Stimulated activated CD4-positive, alpha-beta T cell treated with anti-CD3 and anti-CD28 coated beads, Interleukin-15, amount 100 ng/mL, for 48 hours (primary cell): ENCODE measurements at places on chromosomes 1 and 21.

DNA sequence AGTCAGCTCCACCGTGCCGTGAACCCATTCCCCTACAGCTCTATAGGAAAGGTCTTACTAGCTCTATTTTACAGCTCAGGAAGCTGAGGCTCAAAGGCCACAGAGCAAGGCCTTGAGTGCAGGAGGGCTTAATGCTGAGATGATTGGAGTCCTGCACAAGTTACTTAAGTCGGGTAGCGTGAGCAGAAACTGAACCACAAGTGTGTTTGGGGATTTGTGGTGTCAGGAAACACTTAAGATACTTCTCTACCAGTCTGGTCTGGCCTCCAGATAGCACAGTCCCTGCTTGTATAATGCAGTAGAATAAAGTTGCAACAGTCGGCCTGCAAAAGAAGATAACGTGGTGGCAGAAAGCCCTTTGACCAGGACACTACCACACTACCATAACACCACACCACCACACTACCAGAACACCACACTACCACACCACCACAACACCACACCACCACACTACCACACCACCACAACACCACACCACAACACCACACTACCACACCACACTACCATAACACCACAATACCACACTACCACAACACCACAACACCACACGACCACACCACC lies 118.1 kb downstream of the SPSB1 start:
- DNase-seq, result no peak

GRCh38 chr1:111615870-111616715 lies 3.5 kb upstream of the RAP1A start:
- no peak for DNase-seq

DNA sequence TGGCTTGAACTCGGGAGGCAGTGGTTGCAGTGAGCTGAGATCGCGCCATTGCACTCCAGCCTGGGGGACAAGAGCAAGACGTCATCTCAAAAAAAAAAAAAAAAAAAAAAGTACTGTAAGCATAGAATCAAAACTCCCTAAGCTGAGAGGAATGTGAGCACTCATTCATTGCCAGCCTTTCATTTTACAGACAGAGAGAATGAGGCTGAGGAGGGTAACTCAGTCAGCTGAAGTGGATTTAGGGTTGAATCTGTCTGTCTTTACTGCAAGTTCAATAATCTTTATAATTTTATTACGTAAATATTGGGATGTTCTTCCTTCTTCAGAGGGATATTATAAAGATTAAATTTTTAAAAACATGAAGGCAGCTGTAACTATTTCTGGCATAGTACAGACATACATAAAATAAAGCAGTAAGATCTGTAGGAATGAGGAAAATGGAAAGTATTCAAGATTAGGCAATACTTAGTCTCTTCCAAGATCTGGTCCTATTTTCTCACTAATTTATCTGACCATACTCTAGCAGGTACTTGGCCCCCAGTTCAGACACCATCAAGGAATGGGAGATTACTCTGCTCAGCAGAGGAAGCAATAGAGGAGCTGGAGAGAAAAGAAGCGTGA lies 24.1 kb upstream of the MNDA start:
- no peak for DNase-seq

DNA sequence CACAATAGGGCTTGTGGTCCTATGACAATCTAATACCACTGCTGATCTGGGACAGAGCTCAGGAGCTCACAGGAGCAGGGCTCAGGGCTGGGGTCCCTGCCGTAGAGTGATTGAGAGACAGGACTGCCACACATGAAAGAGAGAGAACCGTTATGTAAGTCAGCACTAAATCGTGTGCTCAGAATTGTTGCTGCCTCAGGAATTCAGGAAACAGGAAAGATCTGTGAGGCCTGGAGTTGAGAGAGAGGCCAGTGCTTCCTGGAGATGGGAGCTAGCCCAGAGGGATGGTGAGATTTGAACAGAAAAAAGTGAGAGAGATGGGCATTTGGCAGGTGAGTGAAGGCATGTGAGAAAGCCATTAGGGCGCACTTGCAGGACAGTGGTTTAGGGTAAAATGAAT lies 17.5 kb upstream of the ACBD6 start:
- DNase-seq, result no peak

DNA sequence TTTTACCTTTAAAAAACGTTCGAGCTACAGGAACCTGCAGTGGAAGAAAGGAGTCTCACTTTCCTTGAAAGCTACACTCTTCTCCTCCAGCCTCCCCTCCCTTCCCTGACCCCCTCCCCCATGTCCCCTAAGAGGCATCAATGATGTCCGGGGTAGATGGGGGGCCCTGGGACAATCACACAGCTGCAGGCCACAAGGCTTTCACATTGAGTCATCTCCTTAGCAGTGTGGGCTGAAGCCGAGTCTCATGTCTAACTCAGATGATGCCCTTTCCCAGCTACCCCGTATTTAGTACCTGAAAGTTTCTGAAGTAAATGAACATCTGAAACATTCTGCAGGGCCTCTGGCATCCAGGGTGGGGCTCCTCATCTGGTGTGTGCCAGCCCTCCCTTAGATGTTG lies 6.3 kb upstream of the GPR25 start:
- DNase-seq, result no peak

DNA sequence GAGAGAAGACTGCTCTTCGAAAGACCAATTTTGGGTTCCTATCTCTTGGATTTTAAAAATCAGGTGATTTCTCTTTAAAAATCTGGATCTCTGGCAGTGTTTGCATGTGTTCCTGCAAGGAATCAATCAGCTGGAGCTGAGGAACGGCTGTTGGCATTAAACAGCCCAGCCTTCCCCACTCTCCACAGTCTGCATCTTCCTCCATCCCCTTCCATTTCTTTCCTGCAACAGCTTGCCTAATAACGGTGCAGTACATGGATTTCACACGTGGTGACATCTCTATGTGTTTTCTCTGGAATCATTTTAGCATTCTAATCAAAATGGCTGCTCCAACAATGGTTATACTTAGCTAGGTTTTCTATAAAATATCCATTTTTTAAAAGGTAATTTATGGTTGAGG lies 20.0 kb downstream of the RIPPLY3 start:
- no peak for DNase-seq

- no peak for DNase-seq
Observed at GRCh38 chr1:153122831-153123421, 9.6 kb upstream of the SPRR2F start.

DNA sequence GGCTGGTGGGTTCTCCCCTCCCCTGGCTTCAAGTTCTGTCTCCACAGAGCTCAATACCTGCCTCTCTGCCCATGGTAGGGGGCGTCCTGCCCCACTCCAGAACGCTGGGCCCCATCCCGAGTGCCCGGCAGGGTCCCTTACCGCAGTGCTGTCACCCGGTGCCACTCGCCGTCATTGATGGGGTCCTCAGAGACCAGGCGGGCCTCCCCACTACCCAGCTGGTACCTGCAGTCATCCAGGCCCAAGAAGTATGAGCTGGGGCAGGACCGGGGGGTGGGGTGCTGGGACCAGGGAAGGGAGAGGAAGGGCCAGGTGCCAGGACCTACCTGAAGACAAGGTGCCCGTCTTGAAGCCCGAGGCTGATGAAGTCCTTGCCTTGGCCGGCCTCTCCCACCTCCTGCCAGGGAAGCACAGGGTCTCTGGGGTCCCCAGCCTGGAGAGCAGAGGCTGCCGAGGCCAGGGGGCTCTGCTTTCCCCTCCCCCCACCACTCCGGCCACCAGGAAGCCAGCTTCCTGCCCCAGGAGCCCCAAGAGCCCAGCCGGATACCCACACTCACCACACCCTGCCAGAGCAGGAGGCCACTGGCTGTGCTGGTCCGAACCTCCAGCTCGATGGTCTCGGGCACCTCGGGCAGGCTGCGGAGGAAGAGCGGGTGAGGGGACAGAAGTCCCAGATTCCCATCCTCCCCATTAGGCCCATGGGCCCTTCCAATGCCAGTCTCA lies 12.1 kb downstream of the LDLRAD2 start:
- no peak for DNase-seq

DNA sequence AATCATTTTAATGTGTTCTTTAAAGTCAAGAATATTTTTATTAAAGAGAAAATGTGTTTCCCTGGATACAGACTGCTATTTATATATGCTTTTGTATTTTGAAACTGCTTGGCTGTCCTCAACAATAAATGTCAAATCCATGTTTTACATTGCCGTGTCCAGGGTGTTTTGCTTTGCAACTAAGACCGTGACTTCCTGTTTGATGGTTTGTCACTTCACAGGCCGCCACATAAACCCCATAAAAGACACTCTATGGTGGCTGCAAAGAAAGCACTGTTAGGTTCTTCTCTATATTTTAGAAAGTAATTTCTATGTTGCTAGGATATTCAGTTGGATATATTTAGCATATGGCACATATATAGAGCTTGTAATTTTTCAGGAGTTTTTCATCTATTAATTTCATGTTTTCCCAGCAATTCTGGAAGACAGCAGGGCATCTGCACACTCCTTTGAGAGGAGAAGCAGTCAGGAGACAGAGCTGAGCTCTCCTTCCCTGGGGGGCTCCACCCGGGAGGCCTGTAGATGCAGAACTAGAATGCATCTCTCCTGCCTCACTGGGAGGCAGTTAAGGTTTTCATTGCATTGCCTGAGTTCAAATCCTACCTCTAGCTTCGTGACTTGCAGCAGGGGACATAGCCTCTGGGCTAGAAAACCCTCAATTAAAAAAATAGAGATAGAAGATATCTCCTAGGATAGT lies 33.1 kb downstream of the PRDM2 start:
- DNase-seq, result no peak

- no peak for DNase-seq
Observed at GRCh38 chr1:118479351-118479750, 294.3 kb upstream of the SPAG17 start.

DNA sequence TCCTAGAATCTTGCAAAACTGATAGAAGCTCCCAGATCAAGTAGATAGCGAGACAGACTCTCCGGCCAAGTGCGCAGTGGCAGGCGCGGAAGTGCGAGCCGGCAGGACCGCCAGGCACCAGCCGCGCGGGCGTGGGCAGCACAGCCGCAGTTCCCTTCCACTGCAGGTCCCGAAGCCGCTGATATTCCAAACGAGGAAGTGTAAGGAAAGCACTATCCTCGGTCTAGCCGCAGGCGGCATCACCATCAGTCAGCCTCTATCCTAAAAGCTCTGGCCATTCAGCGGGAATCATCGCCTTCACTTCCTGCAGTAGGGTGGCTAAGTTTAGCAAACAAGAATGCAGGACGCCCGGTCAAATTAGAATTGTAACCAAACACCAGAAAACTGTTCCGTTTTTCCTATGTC lies 710 bp downstream of the GLRX2 start:
- no peak for DNase-seq

- no peak for DNase-seq
Observed at GRCh38 chr21:18387994-18388393, 15.6 kb downstream of the TMPRSS15 start.

DNA sequence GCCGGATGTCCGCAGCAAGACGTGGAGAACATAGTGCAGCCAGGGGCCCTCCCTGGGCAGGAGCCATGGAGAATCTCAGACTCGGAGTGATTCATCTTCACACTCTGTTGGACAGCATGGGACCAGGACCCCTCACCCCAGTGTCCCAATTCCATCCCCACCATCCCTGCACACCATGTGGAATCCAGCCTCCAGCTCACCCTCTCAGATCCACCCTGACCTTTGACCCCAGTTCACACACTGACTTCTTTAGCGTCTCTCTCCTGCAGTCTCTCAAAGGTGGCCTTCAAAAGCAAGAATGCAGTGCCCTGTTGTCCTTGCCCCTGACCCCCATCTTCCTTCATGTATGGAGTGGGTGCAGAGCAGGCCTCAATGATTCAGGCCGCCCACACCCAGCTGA lies 2.1 kb upstream of the TNNI1 start:
- no peak for DNase-seq

GRCh38 chr1:153353226-153353947 lies 4.3 kb upstream of the S100A9 start:
- no peak for DNase-seq

- no peak for DNase-seq
Observed at GRCh38 chr1:159122005-159122621, 45.5 kb upstream of the AIM2 start.

DNA sequence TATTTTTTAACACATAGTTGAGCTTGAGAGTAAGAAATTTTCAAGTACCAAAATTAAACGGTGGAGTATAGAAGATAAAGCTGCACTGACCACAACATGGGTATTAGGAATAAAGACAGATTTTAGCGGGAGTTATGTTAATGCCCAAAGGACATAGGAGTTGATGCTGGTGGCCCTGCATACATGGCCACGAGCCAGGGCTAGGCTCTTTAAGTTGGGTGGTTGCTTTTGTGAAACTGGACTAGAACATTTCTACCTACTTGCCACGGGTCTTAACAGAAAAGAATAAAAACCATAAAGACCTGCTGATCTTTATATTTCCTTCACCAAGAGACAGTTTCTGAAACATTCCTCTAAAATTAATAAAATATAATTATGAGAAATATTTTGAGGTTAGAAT lies 14.9 kb downstream of the EDEM3 start:
- no peak for DNase-seq

GRCh38 chr1:81780705-81781454 lies 19.9 kb upstream of the ADGRL2 start:
- no peak for DNase-seq

- no peak for DNase-seq
Observed at GRCh38 chr1:21916447-21917238, 20.5 kb downstream of the HSPG2 start.

GRCh38 chr1:161491472-161491871 lies 13.8 kb upstream of the FCGR2A start:
- no peak for DNase-seq

DNA sequence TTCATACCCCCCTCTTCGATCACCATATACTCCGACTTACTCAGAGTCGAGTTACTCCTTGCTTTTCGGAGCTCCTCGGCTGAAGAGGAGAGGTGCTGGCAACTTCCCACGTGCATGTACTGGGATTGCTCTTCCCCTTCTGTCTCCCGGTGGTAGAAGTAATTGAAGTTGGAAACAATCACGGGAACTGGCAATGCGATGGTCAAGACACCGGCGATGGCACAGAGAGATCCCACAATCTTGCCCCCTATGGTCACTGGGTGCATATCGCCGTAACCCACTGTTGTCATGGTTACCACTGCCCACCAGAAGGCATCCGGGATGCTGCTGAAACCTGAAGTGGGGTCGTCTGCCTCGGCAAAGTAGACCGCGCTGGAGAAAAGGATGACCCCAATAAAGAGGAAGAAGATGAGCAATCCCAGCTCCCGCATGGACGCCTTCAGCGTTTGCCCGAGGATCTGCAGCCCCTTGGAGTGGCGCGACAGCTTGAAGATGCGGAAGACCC lies 1.5 kb downstream of the KCNA3 start:
- no peak for DNase-seq

GRCh38 chr1:228483789-228484188 lies 3.4 kb upstream of the RNF187 start:
- no peak for DNase-seq
